ENCODE measurements at places on chromosomes 16 and 17. TPM values are rescaled to one million over a fixed set of nuclear protein-coding genes. Genes with fewer than 3 reads are reported as not detected.

DNA sequence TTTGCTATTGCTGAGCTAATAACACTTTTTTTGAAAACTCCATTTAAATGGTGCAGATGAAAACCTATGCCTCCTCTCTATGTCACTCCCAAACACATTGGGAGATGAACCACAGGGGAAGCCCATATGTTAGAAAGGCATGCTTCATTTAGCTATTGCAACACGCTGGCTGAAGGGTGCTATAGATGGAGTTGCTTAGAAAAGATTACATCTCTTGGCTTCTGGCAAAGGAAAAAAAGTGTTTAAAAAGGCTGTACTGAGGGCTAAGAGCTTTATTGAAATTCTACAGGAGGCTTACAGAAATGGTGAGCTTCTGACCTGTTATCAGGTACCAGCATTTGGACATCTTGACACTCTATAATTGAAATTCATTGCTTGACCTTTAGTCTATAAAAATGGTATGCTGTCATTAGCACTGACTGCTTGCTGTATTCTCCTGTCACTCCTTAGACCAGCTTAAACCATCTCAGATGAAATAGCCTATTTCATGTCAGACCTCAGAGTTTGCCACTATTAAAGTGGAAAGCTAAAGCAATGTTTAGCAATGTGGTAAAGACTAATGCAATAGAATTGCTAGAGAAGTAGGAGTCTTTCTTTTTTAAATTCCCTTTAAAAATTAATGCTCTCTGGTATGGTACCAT, 503.9 kb downstream of the CDH11 start:
- no peak for DNase-seq

- no peak for DNase-seq
These were observed 59.0 kb upstream of the WSCD1 start for GRCh38 chr17:6011206-6011605.

- DNase-seq, result no peak
These were observed 42.8 kb downstream of the CMTM4 start for GRCh38 chr16:66653581-66654350.

GRCh38 chr17:15351478-15351840, 10.1 kb upstream of the TEKT3 start:
- no peak for DNase-seq

DNA sequence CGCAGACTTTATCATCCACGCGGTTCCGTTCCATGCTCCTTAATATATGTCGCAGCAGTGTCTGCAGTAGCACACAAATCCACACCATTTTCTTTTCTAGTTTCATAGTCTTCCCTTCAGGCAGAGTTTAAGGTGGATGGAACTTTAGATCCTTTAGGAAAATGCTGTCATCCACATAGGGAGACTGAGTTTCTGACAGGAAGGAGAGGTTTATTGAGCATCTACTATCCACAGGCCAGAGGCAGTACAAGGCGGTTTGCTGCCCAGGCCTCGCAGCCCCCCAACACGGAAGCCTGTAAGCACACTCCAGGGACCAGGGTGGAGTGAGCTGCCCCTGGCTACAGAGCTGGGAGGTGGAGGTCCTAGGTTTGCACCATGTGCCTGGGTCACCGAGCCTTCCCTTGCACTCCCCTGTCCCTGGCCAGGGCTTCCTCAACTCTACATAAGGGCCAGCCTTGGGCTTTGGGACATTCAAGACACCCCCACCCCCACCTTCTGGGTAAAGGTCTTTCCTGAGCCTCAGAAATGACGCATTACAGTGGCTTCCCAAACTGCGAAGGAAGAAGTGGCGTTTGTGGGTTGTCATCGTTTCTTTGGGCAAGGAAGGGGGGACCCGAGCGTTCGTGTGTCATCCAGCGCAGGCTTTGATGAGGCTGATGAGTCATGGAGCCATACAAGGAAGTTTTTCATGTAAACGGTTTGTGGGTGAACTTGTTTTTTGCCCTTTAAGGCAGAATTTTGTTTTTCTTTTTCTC, 146.5 kb upstream of the PLCG2 start:
- peak; percentile 93 for DNase-seq

- no peak for DNase-seq
These were observed 408.4 kb upstream of the CDH5 start for GRCh38 chr16:65958086-65958485.

DNA sequence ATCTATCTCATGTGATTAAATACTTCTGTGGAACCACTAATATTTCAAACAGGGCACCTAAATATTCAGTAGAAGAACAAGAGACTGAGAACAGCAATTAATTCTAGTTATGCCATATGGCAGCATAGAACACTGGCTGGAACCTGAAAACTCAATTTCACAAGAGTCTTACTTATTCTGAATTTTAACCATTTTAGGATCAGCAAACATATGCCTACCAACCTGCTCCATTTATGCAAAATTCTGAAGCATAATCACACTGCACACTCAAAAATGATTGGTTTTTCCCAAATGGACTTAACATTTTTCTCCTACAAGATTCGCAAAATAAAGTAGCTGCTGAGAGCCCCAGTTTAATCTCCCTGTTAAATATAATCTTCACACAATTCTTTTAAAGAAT, 43.2 kb downstream of the SKAP1 start:
- no peak for DNase-seq

DNA sequence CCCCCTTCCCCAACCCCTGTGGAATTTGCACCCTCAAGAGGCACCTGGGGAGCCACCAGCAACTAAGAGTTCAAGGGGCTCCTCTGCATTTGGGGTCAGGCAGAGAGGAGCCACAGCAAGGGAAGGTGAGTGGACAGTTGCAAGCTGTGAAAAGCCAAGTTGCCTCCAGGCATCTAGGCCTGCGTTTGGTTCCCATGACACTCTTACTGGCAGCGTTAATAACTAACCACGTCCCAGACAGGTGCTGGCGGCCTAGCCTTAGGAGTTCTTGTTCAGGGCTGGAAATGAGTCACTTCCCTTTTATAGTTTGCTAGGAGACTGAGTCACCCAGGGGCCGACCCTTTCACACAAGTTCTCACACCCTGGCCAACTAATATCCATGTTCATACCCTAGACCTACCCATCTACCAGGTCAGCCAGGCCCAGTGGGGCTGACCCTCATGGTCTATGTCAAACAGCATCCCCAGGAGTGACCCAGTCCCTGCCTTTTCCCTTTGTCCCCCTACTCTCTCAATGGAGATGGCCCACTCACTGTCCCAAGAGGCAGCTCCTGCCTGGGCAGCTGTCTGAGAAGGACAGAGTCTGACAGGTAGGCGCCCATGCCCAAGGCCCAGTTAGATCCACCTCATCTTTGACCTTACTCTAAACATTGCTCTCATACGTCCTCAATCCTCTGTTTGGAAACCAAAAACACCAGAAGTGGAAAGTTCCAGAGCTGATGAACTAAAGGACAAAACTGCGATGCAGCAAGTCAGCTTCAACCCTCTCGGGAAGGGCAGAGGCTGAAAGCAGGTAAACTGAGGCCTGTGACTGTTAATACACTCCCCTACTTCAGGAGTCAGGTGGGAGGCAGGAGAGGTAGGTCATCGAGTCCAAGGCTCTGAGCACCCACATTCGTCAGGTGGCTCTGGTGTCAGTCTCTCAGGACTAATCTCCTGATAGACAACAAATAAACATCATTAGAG, 300.6 kb downstream of the SOX9 start:
- peak; percentile 99 for DNase-seq

DNA sequence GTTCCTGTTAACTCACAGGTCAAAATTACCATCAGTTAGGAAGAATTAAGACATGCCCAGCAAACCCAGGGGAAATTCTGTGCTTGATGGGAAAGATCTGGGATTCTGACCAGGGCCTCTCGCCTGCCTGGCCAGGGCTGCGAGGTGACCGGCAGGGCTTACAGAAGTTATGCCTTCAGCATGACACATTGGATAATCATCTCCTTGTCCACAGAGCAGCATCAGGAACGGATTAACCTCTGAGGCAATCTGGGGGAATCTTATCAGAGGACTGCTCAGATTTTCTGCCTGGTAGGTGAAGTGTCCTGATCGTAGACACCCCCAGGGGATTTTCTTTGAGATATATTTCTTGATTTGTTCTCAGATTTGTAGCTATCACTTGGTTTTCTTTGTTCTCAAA, 172.5 kb downstream of the HS3ST3A1 start:
- DNase-seq, result peak; percentile 90

GRCh38 chr17:50149091-50149416, 1.4 kb downstream of the PPP1R9B start:
- DNase-seq, result no peak

DNA sequence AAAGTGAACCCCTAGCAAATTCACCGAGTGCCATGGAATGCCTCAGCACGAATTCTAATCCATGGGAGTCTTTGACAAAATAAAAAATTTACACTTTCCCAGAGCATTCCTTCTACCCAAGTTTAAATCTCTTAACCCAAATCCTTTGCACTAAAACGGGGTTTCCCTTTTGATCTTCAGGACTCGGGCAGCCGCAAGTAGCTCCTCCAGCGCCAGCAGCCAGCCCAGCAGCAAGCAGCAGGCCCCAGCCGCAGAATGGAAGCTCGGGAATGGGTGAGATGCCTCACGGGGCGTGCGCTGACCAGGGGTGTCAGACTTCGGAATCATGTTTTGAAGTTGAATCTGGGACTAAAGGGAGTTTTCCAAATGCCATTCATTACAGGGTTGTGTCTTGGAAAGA, 42.4 kb downstream of the RPA1 start:
- DNase-seq, result no peak

GRCh38 chr17:75639771-75640555, 6.7 kb downstream of the SMIM5 start:
- DNase-seq, result no peak

DNA sequence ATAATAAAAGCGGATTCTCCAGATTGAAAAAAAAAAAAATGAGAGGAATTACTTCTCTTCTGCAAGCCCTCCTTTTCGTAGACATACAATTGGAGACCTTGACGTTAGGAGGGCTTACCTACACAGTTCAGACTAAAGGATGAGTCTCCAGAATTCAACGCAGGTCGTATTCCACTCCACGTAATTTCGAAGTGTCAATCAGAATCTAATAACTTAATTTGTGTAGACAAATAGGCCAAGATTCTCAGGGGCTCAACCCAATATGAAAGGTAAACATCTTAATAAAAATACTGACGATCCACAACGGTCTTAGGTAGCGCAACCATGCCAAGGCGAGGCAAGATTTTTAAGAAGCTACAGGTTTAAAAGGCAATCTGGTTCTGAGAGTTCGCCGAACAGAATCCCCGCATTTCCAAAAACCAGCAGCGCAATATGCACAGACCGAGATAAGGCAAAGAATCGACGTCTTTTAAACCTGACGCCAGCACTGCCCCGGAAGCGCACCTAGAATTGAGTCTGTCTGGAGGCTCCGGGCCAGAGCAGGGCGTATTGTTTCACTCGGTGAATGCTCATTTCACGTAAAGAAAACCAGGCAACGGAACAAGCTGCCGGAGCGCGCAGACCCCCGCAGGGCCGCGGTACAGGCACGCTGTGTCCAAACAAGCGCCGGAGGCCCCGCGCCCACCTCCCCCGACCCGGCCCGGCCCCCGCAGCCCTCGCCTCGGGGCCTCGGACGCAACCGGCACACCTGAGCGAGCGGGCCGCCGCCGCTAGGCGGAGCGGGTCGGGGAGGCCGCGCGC, 623 bp downstream of the MBTPS1 start:
- DNase-seq, result peak; percentile 37

- peak; percentile 27 for DNase-seq
These were observed 66.8 kb downstream of the DNAH3 start for GRCh38 chr16:21083729-21084268.

The RPA1 gene
- total RNA-seq, result 68.8 TPM

The SDR42E2 gene
- not detected for total RNA-seq

The ADGRG3 gene
- not detected for total RNA-seq

The CEP20 gene
- total RNA-seq, result 27.5 TPM

The MEOX1 gene
- not detected for total RNA-seq

The KCTD19 gene
- not detected for total RNA-seq

The TNP2 gene
- total RNA-seq, result not detected

All from astrocyte (in vitro differentiated cells and primary cell).